Activated T-helper 1 cell treated with Interleukin-2 at 50 U/mL for 16 hours (primary cell): ENCODE measurements at places on chromosomes 12 and 14.

DNA sequence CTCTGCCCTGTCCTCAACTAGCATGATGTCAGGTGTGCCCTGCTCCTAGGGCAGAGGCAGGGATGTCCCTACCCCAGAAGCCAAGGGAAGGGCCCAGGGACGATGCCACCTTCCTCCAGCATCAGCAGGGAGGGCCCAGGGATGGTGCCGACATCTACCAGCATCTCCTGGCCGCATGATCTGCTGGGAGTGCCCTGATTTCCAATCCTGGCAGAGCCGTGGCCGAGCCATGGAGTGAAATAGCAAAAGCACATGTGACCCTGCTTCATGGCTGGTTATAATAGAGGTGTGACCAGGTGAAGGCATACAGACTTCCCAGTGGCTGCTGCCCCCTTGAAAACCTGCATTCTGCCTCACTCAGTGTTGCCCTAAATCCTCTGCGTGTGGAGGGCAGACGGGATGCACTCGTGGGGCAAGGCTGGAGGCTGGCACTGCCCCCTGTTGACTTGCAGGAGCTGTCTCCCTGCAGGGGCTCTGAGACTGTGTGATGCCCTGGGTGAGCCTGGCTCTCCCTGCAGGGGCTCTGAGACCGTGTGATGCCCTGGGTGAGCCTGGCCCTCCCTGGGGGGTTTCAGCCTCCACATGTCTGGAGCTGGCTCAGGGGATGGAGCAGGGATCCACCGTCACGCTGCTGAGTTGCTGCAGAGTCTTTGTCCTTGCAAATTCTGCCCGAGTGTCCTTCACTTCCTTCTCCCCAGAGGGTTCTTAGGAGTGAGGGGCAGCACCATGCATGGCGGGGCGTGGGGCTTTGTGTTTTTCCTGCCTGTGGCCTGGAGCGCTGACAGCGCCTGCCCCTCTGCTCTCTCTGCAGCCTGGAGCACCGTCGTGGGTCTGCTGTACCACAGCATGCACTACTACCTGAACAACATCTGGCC, 51.7 kb downstream of the ADGRD1 start:
- DNase-seq: no peak

- no peak for DNase-seq
Observed at GRCh38 chr12:110426406-110426805, 22.9 kb upstream of the ANAPC7 start.

DNA sequence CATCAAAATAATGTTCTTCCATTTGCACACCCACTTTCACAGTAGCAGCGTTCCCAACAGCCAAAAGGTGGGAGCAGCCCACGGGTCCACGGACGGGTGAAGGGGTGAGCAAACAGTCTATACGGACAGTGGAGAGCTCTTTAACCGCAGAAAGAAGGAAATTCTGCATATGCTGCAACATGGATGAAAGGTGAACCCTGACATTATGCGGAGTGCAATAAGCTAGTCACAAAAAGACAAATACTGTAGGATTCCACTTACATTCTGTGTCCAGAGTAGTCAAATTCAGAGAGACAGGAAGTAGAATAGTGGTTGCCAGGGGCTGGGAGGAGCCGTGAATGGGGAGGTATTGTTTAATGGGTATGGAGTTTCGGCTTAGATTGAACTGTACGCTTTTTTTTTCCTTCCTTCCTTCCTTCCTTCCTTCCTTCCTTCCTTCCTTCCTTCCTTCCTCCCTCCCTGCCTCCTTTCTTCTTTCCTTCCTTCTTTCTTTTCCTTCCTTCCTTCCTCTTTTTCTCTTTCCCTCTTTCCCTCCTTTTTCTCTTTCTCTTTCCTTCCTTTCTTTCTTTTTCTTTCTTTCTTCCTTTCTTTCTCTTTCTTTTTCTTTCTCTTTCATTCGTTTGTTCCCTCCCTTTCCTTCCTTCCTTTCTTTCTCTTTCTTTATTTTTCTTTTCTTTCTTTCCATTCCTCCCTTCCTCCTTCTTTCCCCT, 15.8 kb upstream of the ANKRD9 start:
- no peak for DNase-seq

DNA sequence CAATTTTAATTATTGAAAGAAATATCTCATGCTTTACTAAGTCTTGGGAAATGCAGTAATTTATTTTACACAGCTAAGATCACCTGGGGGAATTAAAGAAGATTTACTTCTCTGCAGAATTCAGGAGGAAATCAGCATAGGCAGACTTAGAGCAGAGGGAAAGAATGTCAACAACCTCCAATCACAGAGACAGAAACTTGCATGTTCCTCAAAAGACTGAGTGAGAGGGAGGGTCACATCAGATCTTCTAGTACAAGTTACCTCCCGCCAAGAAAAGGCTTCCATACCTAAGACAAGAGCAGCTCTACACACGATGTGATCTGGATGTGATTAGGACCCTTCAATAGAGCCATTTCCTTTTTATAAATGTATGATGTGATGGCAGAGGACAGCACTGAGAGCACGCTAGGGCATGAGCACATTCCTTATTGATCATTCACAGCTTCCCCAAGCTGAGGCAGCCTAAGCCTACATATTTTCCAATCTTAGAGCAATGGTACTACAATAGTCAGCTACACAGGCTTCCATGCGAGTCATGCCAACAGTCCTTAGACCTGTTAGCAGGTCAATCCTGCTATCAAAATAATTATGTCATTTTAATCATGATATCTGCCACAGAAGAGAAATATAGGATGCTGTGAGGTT, 403.3 kb downstream of the ETNK1 start:
- no peak for DNase-seq

- DNase-seq: no peak
Observed at GRCh38 chr12:127253797-127254327, 1013.1 kb upstream of the TMEM132C start.

DNA sequence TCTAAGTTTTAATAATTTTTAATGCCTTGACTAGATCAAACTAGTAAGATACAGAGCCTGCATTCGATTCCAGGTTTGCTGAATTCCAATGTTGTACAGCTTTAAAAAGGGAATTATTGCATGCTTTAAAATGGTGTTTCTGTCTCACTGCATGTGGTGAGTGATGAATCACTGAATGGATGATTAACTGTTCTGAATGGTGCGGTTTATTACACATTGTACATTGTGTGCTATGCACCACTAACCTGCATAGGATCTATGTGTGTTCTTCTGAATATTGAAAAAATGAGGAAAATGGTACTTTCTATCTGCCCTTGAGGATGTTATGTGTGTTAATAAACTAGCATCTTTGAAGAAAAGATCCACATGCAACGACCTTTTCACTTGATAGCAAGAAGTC, 231.7 kb downstream of the NRXN3 start:
- no peak for DNase-seq

DNA sequence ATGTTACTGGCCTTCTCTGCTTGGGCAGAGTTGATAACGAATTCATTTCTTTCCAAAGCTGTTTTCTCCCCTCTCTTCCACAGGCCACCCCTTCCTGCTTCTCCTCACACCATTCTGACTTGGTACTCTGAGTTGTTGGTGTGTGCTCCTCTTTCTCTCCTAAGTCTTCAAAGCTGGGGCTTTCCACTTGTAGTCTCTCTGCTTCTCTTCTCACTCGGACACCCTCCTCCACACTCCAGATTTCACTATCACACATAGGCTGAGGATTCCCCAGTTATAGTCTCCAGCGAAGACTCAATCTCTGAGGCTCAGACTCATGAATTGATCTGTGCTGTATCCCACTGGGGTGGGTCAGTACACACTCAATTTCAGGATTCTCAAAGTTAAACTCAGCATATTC, 201.0 kb downstream of the SSPN start:
- DNase-seq: no peak

GRCh38 chr12:65881965-65882413, 57.7 kb downstream of the HMGA2 start:
- DNase-seq: no peak

DNA sequence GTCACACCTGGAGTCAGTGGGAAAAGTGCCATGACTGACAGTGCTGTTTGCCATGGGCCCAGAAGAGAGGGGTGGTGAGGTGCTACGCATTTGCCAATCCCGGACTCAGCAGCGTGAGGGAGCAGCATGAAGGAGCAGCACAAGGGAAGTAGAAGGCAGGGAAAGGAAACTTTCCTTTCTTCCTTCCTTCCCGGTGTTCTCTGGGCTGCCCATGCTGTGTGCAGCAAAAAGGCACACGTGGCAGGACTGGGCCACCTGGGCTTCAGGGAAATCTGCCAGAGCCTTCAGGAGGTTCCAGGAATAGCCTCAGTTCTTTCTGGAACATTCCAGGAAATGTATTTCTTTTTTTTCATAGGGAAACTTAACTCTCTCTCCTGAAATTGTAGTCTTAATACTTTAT, 23.0 kb downstream of the TRIM9 start:
- DNase-seq: no peak

DNA sequence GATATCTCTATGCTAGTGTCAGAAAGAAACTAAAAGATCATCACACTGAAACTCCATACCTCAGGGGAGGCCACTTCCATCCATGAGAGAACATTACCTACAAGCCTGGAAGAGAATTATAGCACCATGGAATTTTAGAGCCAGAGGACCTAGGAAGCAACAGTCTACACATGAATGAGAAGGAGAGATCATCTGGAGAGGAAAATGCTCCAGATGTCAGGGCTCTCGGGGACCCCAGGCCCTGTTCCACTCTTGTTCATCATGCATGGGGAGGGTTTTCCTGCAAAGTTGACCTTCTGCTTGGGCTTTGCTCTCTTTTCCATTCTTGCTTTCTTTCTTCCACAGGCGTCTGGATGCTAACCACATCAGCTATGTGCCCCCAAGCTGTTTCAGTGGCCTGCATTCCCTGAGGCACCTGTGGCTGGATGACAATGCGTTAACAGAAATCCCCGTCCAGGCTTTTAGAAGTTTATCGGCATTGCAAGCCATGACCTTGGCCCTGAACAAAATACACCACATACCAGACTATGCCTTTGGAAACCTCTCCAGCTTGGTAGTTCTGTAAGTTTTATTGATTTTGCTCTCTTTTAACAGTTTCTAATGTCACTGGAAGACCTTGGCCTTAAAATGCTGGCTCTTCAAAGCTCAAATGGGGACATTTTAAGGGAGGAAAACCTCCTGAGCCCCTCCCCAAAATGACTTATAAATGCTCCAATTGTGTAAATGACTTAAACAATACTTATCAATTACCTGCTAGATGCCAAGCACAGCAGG, 110.7 kb downstream of the ZFC3H1 start:
- no peak for DNase-seq

DNA sequence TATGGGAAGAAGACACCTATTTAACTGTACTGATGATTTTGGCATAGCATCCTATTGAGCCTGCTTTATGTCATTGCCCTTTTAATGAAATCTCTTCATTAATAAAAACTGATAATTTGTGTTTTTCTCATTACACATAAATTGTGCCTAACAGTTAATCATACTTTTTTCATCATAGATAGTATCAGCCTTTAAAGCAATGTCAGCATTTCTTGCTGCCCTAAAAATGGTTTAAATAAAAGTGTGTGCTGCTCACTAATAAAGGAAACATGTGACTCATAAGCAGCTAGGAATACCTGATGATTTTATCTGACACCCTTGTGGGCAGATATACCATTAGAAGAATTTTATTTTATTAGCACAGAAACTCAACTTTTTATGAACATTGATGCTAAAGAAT, 26.7 kb downstream of the TBK1 start:
- no peak for DNase-seq

GRCh38 chr12:52233462-52234207, 592 bp downstream of the KRT7 start:
- no peak for DNase-seq

DNA sequence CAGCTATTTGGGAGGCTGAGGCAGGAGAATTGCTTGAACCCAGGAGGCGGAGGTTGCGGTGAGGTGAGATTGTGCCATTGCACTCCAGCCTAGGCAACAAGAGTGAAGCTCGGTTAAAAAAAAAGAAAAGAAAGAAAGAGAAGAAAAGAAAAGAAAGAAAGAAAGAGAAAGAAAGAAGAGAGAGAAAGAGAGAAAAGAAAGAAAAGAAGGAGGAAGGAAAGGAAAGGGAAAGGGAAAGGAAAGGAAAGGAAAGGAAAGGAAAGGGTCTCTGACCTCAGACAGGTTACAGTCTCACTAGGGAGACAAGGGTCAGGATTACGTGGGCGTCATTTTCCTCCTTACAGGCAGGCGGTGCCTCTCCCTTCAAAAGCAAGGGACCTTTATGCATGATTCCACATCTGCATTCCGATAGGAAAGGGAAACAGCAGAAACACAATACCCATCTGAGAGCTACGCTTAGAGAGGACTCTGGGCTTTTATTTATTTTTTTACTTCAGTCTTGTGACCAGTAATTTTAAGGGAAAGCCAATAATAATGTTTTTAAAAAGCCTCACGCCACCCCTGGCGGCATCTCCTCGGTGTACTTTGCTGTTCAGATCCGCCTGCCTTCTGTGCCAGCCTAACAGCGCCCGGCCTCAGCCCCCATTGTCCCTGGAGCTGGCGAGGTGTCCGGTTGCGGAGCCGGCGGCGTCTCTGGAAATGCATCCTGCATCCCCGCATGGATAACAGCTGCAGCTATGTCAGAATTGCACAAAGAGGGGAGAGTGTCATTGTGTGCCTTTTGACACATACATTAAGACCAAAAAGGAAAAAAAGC, 945 bp upstream of the HIP1R start:
- no peak for DNase-seq

- no peak for DNase-seq
Observed at GRCh38 chr14:68931474-68932051, 47.5 kb downstream of the ACTN1 start.

DNA sequence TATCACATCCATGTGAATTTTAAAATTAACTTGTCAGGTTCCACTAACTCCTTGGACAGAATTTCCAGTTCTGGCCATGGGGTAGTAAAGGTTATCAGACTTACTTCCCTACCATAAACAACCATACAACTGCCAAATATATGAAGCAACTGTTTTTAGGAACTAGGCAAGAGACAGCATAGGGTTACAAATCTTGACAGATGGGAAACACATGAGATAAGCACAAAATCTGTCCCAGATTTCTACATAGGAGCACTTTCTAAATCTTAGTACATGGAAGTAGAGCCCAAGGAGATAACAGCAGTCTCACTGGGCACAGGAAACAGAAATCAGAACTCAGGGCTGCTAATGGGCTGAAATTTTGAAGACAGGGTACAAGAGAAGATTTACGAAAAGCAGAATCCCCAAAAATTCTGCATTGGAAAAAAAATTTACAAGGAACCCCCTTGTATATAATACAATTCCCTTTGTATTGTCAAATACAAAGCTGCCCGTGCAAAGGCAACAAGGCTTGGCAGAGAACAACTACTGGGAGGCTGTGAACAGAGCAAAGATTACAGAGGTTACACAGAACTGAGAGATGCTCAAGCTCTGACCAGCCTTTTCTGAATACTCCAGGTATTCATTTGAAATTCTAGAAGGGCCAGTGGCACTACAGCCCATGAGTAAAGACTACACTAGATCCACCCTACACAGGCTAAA, 43.2 kb downstream of the GALNT4 start:
- no peak for DNase-seq

- no peak for DNase-seq
Observed at GRCh38 chr12:93609281-93610192, 37.1 kb downstream of the SOCS2 start.
